Stimulated activated CD4-positive, alpha-beta T cell treated with anti-CD3 and anti-CD28 coated beads, Interleukin-12 subunit alpha, Interleukin-12 subunit beta, amount 100 ng/mL, for 24 hours (primary cell): ENCODE measurements at places on chromosomes 2 and 18.

- no peak for DNase-seq
Observed at GRCh38 chr2:71697106-71698004, 244.0 kb downstream of the DYSF start.

- no peak for DNase-seq
Observed at GRCh38 chr18:35484034-35484433, 13.7 kb downstream of the INO80C start.

- DNase-seq, result no peak
Observed at GRCh38 chr2:54859997-54860701, 136.7 kb downstream of the EML6 start.

- DNase-seq, result no peak
Observed at GRCh38 chr2:16481351-16481750, 184.3 kb downstream of the CYRIA start.
